ENCODE measurements at places on chromosomes 7 and 10.

DNA sequence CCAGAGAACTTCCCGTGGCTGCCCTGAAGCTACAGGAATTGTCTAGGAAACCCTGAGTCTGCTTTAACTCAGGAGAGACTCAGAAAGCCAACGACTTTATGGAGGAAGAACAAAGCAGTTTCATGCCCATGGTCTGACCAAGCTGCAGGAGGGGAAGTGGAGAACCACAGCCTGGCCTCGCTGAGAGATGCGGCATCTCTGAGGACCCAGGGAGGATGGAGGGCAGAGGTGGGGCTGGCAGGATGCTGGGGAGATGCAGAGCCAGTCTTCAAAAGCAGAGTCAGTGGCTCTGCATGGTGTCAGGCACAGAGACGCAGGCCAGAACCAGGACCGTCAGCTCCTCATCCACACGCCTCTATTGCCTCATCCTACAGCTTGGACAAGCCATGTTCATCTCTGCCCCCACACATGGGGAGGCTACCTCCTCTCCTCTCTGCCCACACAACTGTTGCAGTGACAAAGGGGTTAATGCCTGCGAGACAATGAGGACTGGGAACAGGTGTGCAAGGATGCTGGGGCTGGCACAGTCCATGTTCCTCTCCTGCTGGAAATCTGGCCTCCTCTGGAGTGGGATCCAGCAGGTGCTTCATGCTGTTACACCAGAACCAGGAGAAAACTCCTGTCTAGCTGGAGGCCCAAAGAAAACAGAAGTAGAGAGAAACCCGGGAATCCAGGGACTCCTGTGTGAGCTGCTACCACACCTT lies 267.0 kb downstream of the PLXNA4 start:
- no peak for DNase-seq

DNA sequence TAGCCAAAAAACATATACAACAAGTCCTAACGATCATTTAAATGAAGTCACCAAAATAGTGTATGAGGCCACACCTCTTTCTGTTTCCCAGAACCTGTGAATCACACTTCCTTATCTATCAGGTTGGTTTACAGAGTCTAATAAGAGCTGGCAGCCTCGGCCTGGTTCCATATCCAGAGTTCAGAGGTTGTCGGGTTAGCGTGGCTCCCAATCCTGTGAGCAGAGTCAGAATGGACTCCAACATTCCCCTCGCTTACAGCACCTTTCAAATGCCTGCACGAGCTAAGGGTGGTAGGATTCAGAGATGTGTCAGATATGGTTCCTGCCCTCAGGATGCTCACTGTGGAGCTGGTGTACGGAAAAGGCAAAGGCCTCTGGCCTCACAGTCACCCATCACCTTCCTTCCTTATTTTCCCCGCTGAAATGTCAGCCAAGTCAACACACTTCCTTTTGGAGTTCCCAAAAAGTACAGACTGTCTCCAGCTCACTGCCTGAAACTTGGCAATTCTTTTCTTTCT lies 6.0 kb downstream of the IL15RA start:
- DNase-seq, result no peak

DNA sequence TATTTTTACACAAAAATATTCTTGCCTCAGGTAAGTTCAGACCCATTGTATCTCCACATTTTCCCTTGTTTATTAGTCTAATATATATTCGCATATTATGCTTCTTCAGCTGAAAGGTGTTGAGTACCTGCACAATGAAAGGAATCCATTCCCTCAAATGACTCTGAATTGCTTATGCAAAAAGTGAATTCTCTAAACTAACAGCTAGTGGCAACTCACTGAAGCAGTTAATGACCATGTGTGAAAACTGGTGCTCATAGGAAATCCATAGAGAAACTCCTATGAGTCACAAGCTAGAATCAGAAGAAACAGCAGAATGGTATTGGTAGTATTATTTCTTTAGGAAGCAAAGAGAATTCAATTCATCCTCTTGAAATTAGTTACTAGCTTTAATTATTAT lies 33.5 kb upstream of the RNF148 start:
- no peak for DNase-seq

DNA sequence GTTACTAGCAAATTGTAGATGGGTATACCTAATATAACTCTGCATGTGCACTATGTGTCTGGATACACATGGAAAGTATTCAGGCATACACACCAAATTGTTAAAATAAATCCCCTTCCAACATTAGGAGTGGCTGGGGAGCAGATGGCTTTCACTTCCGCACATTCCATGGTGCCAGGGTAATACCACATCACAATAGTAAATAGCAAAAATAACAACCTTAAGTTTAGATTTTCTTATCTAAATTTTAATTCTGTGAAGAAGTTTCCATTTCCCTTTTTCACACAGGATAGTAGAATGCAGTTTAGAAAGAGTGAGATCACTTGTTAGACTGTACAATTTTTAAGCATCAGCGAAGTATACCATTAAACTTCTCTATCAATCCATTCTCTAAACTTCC lies 5.8 kb upstream of the ALOX5 start:
- DNase-seq, result no peak

GRCh38 chr10:45557275-45557905 lies 115.2 kb downstream of the ZFAND4 start:
- no peak for DNase-seq

- no peak for DNase-seq
These were observed 8.3 kb downstream of the ALKBH4 start for GRCh38 chr7:102456327-102456726.

DNA sequence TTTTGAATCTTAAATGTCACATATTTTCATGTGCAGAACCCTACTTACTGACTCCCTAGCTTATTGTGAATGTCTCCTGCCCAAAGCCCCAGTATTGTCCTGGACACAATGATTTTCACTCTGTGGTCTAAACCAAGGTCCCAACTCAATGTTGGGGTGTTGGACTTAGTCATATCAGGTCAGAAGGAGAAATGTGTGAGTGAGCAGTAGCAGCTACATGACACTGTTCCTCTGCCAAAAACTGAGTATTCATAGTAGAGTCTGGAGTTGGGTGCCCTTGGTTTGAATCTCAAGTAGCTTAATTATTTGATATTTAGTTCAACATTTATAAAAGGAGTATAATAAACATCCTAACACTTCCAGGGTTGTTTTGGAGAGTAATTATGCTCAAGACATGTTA lies 141.0 kb downstream of the CHRM2 start:
- DNase-seq, result no peak

DNA sequence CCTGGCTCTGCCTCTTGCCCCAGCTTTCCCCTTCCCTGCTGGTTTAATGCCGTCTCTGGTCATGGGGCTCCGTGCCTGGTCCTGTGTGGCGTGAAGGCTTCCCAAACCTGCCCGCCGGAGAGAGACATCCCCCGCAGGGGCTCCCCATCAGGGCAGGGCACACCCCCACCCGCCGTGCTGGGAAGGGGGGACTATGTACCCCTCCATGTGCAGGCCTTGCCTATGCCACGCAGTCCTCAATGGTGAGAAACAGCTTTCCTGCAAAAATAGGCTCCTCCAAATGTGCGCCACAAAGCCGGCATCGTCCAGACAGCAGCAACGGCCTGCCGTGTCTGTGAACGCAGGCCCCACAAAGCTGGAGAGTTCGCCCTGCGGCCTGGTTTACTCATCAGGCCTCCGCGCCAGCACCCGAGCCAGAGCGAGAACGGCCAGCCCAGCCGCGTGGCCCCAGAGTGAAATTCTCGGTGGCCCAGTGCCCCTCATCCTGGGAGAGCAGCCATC lies 313.4 kb downstream of the DNAJB6 start:
- DNase-seq, result no peak

- DNase-seq, result no peak
These were observed 77.1 kb downstream of the ABCC2 start for GRCh38 chr10:99859585-99859984.
